ENCODE measurements at places on chromosomes 6 and 20. TPM values are rescaled to one million over a fixed set of nuclear protein-coding genes. Genes with fewer than 3 reads are reported as not detected.

The SLC22A23 gene
- 4.5 TPM for total RNA-seq

DNA sequence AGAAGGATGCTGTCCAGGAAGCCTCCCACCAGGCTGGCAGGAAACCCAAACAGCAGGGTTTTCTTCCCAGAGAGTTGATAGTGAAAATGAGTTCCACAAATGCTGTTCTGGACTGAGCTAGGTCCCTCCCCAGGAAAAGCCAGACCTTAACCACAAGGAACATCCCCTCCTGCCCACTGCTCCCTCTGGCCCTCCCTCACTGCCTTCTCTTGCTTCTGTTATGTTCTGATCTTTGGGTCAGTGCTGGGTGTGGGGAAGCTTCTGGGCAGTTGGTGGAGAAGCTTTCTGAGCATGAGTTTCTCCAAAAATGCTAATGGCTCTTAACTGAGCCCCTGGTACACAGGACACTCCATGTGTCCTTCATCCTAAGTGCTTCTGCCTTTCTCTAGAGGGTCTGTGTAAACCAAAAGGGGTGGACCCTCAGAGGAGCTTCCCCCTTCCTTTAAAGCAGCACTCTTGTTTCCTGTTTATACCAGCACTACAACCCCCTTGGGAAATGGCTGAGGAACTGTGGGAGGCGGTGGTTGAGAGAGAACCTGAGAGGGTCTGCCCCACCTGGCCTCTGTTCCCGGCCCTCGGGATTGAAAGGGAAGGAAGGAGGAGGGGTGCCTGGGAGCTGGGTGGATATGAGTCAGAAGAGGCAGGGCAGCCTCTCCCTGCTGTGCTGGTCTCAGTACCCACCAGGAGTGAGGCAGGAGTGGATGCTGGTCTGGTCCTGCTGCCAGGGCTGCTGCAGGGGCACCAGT, 42.0 kb downstream of the CDS2 start:
- no peaks in the 10 kb centered on the region for H3K27me3 ChIP-seq
- no peaks in the 10 kb centered on the region for H3K36me3 ChIP-seq
- no peak overlapping the region for H3K4me3 ChIP-seq
- H3K4me1 ChIP-seq = peaks cover 3% of the 10 kb centered on the region
- H3K27ac ChIP-seq = no peak overlapping the region

DNA sequence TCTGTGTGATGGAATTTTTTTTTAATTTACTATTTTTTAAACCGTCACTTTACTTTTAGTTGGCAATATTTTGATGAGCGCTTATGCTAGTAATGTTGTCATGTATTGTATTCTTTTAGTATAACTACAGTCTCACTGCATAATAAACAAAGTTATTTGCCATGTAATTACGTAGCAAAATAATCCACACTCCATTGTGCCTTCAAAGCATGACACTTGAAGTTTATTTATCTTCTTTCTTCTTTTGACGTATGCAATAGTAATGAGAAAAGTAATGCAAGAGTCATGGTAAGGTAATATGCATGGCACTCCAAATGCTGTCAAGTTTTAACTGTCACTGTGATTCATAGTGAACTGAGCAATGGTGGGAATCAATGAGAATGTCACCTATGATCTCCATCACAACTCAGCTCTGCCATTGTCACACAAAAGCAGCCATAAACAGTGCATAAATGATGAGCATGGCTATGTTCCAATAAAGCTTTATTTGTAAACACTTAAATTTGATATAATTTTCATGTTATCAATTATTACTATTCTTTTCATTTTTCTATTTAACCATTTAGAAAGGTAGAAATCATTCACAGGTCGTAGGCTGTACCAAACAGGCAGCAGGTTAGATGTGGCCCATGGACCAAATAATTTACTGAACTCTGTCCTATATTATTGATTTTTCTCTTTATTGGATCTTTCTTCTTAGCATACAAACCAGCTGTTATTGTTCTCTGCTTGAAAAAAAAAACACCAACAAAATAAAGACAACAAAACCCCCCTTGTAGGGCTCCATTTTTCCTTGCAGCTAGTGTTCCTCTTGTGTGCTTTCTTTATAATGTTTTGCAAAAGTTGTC, 27.1 kb downstream of the RNF217 start:
- H3K36me3 ChIP-seq = no peaks in the 10 kb centered on the region
- H3K27ac ChIP-seq = no peak overlapping the region
- no peaks in the 10 kb centered on the region for H3K27me3 ChIP-seq
- H3K4me3 ChIP-seq = no peak overlapping the region

DNA sequence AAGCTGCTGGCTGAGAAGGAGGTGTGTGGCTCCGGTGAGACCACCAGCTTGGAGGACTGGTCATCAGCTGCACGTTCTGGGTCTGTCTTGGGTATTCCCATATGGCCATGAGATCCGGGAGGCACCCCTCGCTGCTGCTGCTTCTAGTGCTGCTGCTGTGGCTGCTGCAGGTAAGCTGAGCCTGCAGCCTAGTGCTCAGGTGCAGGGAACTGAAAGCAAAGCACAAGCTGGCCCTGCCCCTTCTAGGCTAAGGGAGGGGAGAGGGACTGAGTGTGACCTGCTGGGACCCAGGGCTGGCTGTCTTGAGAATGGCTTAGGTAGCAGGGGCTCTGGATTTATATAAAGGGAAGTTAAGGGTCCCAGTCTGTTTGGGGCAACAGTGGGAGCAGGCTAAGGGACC, 403 bp downstream of the CDH26 start:
- H3K27me3 ChIP-seq = no peaks in the 10 kb centered on the region
- H3K4me1 ChIP-seq = no peaks in the 10 kb centered on the region
- DNase-seq = no peak
- H3K36me3 ChIP-seq = no peaks in the 10 kb centered on the region

- no peak overlapping the region for H3K27ac ChIP-seq
- no peak for DNase-seq
- H3K4me3 ChIP-seq = no peak overlapping the region
- H3K36me3 ChIP-seq = no peaks in the 10 kb centered on the region
- peaks cover 41% of the 10 kb centered on the region for H3K27me3 ChIP-seq
These were observed 129.1 kb downstream of the ERMARD start for GRCh38 chr6:169880516-169880915.

The AVP gene
- not detected for total RNA-seq

GRCh38 chr20:25032065-25032477, 25.9 kb downstream of the ACSS1 start:
- no peak for DNase-seq
- no peaks in the 10 kb centered on the region for H3K27me3 ChIP-seq
- no peak overlapping the region for H3K27ac ChIP-seq
- H3K4me1 ChIP-seq = peaks cover 16% of the 10 kb centered on the region

- H3K4me3 ChIP-seq = no peak overlapping the region
- no peak for DNase-seq
These were observed 175.1 kb downstream of the JARID2 start for GRCh38 chr6:15420959-15421438.

DNA sequence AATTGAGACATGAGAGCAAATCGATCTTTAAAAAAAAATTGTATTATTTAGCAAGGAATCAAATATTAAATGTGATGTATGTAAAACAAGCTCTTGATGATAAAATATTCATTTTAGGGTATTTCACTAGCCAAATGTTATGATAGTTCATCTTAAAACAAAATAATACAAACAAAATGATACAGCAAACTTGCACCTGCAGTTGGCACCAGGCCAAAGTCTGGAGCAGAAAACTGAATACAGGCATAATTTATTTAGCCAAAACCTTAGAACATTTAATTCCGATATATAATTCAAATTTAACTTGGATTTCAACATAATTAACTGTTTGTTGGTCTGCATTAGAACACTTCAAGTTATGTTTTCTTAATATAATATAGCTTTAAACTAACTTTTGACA, 60.9 kb downstream of the EPHA7 start:
- no peaks in the 10 kb centered on the region for H3K36me3 ChIP-seq
- no peak overlapping the region for H3K4me3 ChIP-seq
- no peak overlapping the region for H3K27ac ChIP-seq
- no peaks in the 10 kb centered on the region for H3K4me1 ChIP-seq

The TSPO2 gene
- total RNA-seq = not detected

The COX4I2 gene
- total RNA-seq = not detected

The ERMARD gene
- 38.5 TPM for total RNA-seq

GRCh38 chr6:35044761-35045421, 96.2 kb downstream of the TCP11 start:
- H3K27me3 ChIP-seq = no peaks in the 10 kb centered on the region
- no peaks in the 10 kb centered on the region for H3K36me3 ChIP-seq
- no peak overlapping the region for H3K27ac ChIP-seq
- H3K4me1 ChIP-seq = peaks cover 8% of the 10 kb centered on the region
- H3K4me3 ChIP-seq = no peak overlapping the region

All from Panc1 (cell line).